ENCODE measurements at places on chromosomes 6 and 20. TPM values are rescaled to one million over a fixed set of nuclear protein-coding genes. Genes with fewer than 3 reads are reported as not detected.

The MCUR1 gene
- 13.8 TPM for total RNA-seq

The SGK2 gene
- not detected for total RNA-seq

The NMBR gene
- total RNA-seq, result not detected

The CCN6 gene
- 0.38 TPM for total RNA-seq

The RIOK1 gene
- total RNA-seq, result 27.0 TPM

The IPCEF1 gene
- 2.2 TPM for total RNA-seq

The SPEF1 gene
- total RNA-seq, result not detected

DNA sequence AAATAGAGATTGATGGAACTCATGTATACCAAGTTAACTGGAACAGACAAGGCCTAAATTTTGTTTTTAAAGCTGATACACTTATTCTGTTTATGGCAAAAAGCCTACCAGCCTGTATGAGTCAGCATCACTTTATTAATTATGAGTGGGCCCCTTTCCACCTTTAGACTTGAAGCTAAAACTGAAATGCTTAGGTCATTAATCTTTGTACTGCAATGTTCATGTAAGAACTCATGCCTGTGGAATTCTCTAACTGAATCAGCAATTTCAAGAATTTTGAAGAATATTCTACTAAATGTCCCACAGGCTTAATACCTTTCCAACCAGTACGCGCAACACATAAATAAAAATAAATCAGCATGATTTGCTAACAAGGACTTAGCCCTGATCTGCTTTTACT lies 140.2 kb upstream of the PHACTR1 start:
- no peaks in the 10 kb centered on the region for H3K36me3 ChIP-seq
- H3K27me3 ChIP-seq, result no peaks in the 10 kb centered on the region
- DNase-seq, result no peak
- no peak overlapping the region for H3K4me3 ChIP-seq

GRCh38 chr20:50866036-50866685 lies 65.1 kb downstream of the ADNP start:
- no peak for DNase-seq
- peaks cover 6% of the 10 kb centered on the region for H3K4me1 ChIP-seq
- no peaks in the 10 kb centered on the region for H3K36me3 ChIP-seq
- H3K27me3 ChIP-seq, result no peaks in the 10 kb centered on the region
- H3K4me3 ChIP-seq, result no peak overlapping the region

DNA sequence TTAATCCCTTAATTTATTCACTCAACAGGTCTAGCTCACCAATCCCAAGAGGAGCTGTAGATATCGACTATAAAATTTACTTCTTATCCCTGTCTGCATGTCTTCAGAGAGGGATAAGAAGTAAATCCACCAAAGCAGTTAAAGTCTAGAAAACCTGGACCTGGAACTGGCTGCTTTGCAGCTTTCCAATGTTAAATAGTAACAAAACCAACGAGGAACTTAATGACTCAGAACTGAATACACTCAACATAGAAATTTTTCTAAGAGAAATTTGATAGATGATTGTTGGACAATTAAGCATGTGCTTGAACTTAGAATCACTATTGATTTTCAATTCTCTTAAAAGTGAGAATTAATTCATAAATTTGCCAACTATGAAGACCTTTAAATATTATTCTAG lies 11.5 kb upstream of the TMEM244 start:
- no peak overlapping the region for H3K4me3 ChIP-seq
- no peak overlapping the region for H3K27ac ChIP-seq
- no peaks in the 10 kb centered on the region for H3K36me3 ChIP-seq
- no peak for DNase-seq
- no peaks in the 10 kb centered on the region for H3K4me1 ChIP-seq

- no peaks in the 10 kb centered on the region for H3K36me3 ChIP-seq
- DNase-seq, result no peak
- H3K4me1 ChIP-seq, result no peaks in the 10 kb centered on the region
- H3K4me3 ChIP-seq, result no peak overlapping the region
Observed at GRCh38 chr20:52722926-52723688, 249.1 kb upstream of the TSHZ2 start.

GRCh38 chr20:61521687-61522420 lies 269.8 kb downstream of the CDH4 start:
- no peaks in the 10 kb centered on the region for H3K4me1 ChIP-seq
- H3K27me3 ChIP-seq, result peaks cover 42% of the 10 kb centered on the region
- H3K36me3 ChIP-seq, result no peaks in the 10 kb centered on the region
- no peak overlapping the region for H3K27ac ChIP-seq
- DNase-seq, result no peak

DNA sequence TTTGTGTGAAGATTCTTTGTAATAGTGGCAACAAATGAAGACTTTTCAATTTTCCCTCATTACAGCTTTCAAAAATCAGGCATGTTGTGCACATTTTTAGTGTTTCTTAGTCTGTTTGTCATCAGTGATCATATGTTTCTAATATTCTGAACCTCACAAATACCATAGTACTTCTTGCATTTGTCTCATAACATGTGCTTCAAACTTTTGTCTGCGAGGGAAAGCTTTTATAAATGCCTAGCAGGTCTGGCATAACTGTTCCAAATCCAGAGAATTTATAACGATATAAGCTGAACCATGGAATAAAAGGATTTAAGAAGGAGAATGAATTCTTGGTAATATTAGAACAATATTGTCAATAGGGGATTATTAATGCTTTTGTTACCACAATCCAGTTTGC lies 670.2 kb downstream of the RFPL4B start:
- DNase-seq, result no peak
- H3K4me1 ChIP-seq, result peaks cover 6% of the 10 kb centered on the region
- H3K27me3 ChIP-seq, result no peaks in the 10 kb centered on the region
- no peak overlapping the region for H3K4me3 ChIP-seq

DNA sequence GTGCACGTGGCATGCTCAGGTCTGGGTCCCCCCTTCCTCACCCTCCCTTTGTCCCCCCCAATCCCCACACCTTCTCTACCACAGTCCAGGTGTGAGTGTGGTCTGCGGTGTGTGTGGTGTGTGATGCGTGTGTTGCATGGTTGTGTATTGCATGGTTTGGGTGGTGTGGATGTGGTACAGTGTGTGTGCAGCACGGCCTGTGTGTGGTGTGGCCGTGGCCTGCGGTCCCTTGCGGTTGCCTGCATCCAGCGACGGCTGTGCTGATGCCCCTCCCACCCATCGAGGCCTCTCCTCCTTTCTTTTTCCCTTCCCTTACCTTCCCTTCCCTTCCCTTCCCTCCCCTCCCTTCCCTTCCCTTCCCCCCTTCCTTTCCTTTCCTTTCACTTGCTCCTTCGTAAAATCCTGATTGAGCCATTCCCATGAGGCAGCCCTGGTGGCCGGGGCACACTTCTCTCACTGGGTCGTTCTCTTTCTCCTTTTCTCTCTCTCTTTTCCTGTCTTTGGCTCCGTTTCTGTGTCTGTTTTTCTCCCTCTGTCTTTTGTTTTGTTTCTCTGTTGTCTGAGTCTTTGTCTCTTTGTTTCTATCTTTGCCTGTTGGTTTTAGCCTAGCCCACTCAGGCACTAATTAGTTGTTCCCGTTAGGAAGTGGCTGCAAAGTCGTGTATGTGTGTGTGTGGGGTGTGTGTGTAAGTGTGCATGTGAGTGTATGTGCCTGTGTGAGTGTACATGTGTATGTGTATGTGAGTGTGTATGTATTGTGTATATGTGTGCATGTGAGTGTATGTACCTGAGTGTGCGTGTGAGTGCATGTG lies 65.7 kb downstream of the SRC start:
- H3K27ac ChIP-seq, result no peak overlapping the region
- H3K36me3 ChIP-seq, result no peaks in the 10 kb centered on the region
- H3K27me3 ChIP-seq, result peaks cover 70% of the 10 kb centered on the region
- H3K4me1 ChIP-seq, result peaks cover 12% of the 10 kb centered on the region

GRCh38 chr6:96186516-96187195 lies 170.9 kb downstream of the FUT9 start:
- no peak for DNase-seq
- no peaks in the 10 kb centered on the region for H3K36me3 ChIP-seq
- H3K27ac ChIP-seq, result no peak overlapping the region
- no peaks in the 10 kb centered on the region for H3K27me3 ChIP-seq
- no peak overlapping the region for H3K4me3 ChIP-seq

DNA sequence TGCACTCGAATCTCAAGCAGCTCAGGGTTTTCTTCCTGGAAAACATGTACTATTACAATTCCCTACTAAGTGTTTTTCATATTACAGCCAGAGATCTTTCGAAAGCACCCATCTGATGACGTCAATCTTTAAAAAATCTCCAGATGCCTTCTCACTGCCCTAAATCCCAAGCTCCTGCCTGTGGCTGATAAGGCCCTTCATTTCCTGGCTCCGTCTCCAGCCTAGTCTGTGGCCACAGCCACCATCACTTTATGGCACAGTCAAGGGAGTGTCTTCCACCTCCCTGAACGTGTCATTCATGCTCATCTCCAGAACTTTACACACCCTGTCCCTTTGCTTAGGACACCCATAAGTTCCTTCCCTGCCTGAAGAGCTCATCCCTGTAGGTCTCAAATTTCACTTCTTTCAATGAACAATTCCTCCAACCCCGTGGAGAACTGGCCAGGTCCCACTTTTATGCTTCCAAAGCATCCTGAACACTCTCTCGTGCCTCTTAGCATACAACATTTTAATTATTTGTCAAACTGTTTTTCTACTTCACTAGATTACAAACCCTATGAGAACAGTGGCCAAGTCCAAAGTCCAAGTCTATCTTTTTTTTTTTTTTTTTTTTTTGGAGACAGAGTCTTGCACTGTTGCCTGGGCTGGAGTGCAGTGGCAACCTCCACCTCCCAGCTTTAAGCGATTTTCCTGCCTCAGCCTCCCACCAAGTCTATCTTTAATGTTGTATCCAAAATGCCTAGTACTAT lies 106.1 kb upstream of the AGPAT4 start:
- no peak overlapping the region for H3K4me3 ChIP-seq
- no peak overlapping the region for H3K27ac ChIP-seq
- peaks cover 16% of the 10 kb centered on the region for H3K4me1 ChIP-seq

DNA sequence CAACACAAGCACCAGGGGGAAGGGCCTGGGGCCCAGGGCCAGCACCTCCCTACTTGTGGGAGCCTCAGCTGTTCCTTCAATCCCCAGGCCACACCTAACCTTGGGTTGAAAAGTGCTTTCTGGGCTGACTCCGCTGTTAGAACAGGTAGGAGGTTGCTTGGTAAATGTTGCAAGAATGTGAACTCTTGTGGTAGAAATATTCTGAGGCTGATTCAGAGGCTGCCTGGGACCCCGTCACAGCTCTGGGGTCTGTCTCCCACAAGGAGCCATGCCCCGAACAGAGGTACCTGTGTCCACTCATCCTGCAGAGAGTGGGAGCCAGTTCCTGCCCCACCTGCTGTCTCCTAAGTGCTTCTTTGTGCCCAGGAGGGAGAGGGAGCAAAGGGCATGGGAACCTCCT lies 14.4 kb upstream of the MAS1L start:
- no peaks in the 10 kb centered on the region for H3K27me3 ChIP-seq
- DNase-seq, result no peak
- H3K4me1 ChIP-seq, result no peaks in the 10 kb centered on the region

DNA sequence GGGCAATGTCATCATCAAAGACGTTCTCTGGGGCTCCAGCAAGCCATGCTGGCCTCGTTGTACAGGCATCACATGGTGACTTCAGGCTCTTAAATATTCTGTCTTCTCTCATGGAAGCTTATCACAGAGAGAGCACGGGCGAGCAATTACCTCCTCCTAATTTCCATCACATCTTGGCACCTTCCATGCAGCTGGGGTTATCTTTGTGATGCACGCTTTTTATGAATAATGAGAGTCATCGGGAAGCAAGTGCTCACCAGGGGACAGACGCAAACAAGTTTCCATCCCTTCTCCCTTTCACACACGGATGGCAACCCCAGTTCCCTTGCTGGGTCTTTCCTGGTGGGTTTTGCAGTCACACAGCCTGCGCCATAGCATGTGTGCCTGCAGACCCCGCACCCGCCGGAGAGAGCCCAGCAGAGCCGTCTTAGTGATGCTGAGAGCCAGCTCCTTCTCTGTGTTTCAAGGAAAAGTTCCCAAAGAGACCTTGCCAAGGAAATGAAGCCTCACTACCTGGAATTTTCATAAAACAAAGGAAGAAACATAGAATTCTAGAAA lies 116.3 kb upstream of the AFDN start:
- no peak overlapping the region for H3K27ac ChIP-seq
- no peaks in the 10 kb centered on the region for H3K4me1 ChIP-seq
- no peaks in the 10 kb centered on the region for H3K27me3 ChIP-seq
- DNase-seq, result no peak

DNA sequence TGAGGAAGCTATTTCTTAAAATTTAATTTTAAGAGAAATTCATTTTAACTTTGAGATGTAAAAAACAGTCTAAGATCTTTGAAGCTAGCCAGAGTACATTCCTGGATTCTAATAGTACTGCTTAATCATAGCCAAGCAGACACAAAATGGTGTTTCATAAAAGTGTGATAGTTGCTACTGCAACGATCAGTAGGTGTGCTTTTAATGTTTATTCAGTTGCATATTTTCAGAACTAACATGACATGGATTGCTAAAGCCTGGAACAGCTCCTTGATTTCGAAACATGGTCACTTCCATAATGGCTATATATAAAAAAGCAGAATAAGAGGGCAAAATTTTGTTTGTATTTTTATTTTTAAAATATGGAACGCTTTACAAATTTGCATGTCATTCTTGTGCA lies 35.5 kb downstream of the SESN1 start:
- H3K36me3 ChIP-seq, result no peaks in the 10 kb centered on the region
- no peak overlapping the region for H3K4me3 ChIP-seq
- H3K4me1 ChIP-seq, result no peaks in the 10 kb centered on the region
- DNase-seq, result no peak
- H3K27ac ChIP-seq, result peak overlapping the region; percentile 17
- H3K27me3 ChIP-seq, result no peaks in the 10 kb centered on the region

DNA sequence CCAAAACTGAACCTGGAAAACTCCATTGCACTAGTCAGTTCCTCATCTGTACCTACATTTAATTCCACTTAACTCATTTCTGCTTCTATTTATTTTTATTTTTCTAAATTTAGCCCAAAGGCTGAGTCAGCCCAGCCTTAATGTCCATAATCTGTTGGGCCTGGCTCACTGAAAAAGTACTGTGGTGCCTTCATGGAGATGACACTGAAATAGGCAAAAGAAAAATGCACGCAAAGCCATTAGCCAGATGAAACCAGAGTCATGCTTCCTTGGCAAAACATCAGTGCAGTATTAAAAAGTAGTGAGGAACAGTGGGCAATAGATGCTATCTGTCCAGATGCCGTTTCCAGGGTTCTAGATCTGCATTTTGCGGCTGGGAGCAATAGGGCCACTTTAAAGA lies 14.7 kb upstream of the PLCB4 start:
- H3K27me3 ChIP-seq, result no peaks in the 10 kb centered on the region
- H3K36me3 ChIP-seq, result no peaks in the 10 kb centered on the region
- H3K27ac ChIP-seq, result no peak overlapping the region
- H3K4me3 ChIP-seq, result no peak overlapping the region

GRCh38 chr6:142184307-142184706 lies 37.2 kb downstream of the VTA1 start:
- no peaks in the 10 kb centered on the region for H3K36me3 ChIP-seq
- H3K4me3 ChIP-seq, result no peak overlapping the region
- no peaks in the 10 kb centered on the region for H3K4me1 ChIP-seq
- no peak overlapping the region for H3K27ac ChIP-seq
- H3K27me3 ChIP-seq, result no peaks in the 10 kb centered on the region

Measured in esophagus squamous epithelium (tissue), 5 donors.